ENCODE measurements at places on chromosomes 16 and 17.
A peak's percentile ranks its signal among the peaks of the same experiment; 100 is the strongest.

- DNase-seq, result no peak
Observed at GRCh38 chr17:51662204-51663056, 402.1 kb downstream of the UTP18 start.

DNA sequence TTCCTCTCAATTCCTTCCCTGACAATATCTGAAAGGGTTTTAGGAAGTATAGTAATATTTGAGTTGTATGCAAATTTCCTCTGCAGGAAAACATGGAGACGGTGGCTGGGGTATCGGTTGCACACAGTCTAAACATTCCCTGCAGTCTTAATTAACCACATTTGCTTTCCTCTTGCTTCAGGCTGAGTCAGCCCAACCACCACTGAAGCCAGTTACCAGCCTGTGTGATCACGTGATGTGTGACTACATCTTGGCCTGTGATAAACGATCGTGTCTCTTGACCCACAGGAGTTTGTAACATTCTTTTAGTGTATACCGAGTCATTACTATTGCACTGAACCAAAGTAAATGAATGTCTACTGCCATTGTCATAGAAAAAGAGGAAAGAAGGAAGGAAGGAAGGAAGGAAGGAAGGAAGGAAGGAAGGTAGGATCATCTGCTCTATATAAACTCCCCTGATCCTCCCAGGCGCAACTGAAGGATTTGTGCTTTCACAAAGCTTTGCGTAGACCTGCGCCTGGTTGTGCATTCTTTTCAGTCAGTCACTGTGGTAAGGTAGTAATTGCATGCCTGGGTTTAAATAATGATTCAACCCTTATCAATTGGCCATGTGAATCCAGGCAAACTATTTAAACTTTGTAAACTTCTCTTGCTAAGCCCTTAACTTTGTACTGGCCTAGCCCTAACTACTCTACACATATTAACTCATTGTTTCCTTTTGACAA, 280.6 kb upstream of the SALL1 start:
- no peak for DNase-seq

GRCh38 chr17:82231312-82231561, 2.4 kb downstream of the SLC16A3 start:
- no peak for DNase-seq

DNA sequence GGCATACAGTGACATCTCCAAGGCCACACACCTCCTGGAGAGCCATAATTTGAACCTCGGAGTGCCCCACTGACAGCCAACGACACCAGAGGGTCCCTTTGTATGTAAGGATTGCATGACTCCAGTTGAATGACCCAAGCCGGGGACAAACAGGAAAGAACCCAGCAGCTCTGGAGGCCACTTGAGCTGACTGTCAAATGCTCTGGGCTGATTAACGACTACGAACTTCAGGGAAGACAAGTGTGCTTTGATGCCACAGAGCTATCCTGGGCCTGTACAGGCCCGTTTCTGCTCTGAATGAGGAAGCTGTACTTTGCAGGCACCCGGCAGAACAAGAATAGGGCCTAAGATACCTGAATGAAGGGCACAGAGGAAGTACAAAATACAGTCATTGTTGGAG, 404.6 kb downstream of the SLC39A11 start:
- DNase-seq, result no peak

DNA sequence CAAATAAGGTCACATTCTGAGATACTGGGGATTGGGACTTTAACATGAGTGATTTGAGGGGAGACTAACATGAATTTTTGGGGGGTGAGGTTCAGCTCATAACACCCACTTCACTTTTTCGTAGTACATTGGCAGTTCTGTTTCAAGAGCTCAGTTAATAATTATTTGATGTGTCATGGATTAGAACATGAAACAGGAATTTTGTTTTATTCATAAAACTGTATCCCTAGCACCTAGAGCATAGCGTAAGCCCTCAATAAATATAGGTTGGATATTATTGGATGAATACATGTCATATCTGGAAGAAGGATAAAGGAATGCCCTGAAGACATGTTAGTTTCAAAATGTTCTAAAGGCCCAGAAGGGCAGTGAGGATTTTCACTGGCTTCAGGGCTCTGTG, 119.8 kb downstream of the PRKCA start:
- no peak for DNase-seq

GRCh38 chr17:38671939-38672720, 2.6 kb downstream of the EPOP start:
- DNase-seq, result no peak

DNA sequence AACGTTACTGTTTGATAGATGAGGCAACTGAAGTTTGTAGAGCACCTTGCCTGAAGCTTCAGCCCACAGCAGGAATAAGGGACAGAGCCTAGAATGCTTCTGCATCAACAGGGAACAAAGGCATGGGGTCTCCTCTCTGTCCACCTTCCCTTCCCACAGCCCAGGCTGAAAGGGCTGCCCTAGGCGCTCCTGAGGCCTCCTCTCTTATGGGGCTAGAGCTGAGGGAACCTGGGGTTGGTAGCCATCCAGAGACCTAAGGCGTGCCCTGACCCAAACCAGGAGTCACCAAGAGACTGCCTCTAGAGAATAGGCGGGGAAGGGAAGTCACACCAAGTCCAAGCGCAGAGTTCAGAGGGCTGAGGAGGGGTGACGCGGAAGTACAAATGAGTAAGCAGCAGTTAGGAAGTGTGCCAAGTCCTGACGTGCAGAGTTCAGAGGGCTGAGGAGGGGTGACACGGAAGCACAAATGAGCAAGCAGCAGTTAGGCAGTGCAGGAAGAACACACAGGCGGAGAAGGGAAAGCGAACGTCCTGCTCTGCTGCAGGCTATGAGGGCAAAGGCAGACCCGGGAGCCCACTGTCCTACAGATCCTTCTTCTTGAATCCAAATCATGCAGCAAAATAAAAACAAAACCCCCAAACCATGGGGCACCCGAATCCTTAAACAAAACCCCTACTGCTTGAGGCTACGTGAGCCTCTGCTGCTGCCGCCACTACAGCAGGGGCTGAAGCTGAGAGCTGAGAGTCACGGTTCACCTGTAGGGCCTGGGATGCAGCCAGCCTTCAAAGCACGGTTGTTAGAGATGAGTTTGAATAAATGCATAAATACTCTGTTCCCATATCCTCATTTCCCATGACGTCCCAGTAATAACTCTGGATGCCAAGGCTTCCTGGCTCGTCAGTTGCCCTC, 2.7 kb upstream of the SPG7 start:
- no peak for DNase-seq

DNA sequence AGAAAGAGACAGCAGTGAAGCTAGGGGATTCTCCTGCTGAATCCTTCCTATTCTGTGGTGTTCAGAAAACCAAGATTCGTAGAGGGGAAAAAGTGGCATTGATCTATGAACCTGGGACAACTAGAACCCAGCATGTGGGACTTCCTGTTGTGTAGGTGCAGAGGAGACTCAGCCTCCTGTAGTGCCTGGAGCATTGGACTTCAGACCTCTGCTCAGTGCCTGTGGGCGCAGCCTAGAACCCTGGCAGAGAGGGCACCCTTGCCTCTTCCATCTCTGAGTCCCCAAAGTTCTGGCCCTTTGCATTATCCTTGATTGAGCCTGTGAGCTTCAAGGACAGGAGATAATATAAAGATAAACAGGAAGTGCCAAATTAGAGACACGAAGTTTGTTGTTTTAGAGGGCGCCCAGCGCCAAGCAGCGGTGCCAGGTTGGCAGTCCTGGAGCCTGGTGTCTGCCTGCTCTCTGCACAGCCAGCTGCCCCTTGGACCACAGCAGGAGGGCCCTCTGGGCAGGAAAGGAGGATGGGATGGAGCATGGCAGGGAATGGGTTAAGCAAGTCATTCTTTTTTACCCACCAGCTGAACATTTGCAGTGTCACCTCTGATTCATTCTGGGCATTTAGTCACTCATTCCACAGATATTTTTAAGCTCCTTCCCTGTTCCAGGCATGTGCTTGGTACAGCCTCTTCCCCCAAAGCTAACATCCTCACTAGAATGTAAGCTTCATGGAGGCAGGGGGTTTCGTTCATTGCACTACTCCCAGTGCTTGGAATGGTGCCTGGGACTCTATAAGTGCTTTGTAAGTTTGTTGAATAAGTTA, 11.9 kb upstream of the SP6 start:
- DNase-seq, result no peak

GRCh38 chr16:79810449-79811189, 210.1 kb upstream of the MAF start:
- DNase-seq, result no peak

DNA sequence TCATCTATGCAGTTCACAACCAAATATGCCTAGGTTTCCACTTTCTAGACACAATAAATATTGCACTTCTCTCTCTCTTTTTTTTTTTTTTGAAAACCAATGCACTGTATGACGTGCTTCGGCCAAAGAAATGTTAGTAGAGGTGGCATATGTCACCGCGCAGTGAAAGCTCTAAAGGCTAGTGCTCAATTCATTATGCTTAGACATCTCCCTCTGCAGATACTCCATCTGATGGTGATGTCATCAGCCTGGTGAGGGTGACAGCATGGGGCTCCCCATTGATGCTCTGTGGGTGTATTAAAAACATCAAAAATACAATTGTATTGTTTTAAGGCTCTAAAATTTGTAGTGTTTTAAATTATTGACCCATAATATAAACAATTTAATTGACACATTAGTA, 608.8 kb upstream of the C16orf82 start:
- no peak for DNase-seq

GRCh38 chr16:81705261-81705660, 73.8 kb upstream of the PLCG2 start:
- no peak for DNase-seq

DNA sequence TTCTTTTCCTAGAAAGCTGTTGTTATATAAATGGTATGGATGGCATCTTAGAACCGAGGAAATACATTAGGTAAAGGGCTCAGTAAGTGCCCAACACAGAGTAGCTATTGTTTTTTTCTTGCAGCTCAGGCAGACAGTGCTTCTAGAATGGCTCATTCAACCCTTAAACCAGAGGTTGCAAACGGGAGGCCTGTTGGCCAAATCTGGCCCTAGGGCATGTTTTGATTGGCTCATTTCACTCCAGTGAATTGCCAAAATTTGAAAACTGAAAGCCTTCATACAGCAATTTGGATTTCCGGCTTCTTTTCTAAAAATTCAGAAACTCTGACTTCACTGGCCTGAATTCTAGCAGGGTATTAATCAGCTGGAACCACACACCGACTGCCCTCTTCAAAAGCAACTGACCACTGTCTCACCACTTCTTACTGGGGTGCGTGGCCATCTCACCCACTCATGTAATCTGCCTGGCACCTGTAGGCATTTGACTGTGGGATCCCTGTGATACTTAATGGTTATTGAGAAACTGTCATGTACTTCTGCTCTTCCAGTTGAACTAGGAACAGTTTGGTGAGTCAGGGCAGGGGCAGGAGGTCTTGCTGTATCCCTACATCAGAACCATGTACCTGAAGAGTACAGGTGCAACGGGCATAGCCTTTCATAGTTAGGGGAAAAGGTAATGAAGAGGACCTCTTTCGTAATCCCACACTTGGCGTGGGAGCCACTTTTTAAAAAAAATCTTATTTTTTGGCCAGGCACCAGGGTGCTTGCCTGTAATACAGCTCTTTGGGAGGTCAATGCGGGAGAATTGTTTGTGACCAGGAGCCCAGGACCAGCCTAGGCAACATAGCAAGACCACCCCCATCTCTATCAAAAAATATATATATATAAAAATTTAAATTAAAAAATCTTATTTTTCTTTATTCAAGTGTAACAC, 53.6 kb upstream of the SCNN1B start:
- no peak for DNase-seq

DNA sequence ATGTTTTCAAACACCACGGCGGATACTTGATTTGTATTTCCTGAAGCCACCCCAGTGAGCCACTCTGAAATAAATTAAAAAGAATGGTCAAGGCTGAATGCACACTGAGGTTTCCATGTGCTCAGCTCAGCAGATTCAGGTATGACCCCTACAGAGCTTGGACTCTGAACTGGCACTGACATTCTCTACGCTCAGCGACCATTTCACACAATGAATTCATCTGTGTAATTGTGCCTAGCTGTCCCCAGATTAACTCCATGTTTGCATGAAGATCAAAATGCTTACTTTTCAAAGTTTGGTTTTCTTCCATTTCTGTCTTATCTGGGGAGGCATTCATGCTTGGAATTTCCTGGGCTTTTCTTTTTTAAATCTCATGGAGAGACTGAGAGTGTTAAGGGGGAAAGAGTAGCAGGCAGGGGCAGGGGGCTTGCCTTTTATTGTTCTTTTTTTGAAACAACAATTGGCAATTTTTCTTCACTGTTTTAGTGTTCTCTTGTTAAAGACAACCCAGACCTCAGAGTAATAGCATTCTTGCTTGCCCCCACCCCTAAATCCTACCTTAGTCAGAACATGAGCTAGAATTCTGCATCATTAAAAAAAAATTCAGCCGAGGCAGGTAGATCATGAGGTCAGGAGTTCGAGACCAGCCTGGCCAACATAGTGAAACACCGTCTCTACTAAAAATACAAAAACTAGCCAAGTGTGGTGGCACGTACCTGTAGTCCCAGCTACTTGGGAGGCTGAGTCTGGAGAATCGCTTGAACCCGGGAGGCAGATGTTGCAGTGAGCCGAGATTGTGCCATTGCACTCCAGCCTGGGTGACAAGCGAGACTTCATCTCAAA, 85.5 kb upstream of the HNF1B start:
- no peak for DNase-seq

DNA sequence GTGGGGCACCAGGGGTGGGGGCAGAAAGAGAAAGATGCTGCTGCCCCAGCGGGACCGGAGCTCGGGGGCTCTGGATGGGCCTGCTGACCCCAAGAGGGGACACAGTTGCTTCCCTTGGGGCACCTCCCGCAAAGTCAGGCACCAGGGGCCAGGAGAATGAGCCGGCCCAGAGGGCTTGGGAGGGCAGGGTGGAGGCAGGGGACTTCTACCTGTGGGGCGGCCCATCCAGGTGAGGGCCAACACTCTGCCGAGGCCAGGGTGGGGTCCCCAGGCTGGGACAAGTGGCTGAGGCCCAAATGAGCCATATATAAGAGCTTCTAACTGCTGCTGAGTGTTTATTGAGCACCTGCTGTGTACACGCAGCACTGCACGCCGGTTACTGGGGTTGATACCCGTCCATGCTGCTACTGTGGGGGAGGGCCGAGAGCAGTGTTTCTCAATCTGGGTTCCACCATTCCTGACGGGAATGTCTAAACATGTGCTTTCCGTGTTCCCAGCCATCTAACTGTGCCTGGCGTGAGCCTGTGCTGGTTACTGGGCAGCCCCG, 211.7 kb upstream of the GSE1 start:
- no peak for DNase-seq

GRCh38 chr17:45235416-45236281, 14.0 kb downstream of the FMNL1 start:
- DNase-seq, result peak; percentile 57

DNA sequence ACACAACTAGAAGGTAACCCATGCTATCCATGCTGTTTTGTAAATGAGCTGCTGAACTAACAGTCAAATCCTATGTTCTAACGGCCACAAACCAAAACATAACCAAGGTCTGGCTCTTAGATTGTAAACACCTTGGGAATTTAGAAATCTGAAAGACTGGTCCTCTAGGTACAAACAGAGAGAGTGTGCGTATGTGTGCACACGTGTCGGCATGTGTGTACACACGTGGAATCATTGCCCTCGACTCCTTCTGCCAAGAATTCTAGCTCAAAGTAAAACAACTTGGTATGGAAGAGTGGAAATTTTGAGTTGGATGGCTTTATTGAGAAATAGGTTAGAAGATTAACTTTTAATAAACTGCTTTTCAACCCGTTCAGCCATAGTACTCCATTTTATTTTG, 18.1 kb upstream of the GHDC start:
- DNase-seq, result no peak

Measured in NCI-H524 (cell line).